ENCODE measurements at places on chromosomes 7 and 10.

DNA sequence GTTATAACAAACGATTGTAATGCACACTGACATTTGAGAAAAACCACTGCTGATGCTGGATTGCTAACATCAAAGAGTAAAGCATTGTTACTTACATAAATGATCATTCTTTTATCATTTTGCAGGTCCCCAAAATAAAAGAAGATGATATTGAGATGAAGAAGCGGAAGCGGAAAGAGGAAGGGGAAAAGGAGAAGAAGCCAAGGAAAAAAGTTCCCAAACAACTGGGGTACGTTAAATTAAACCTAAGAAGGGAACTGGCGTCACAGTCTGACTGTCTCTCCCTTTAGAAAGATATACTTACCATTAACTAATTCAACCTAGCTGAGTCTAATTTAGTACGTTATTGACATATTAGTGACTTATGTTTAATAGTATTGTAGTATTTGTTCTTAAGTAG is 28.1 kb downstream of the UBN2 start:
- no peak for DNase-seq

- no peak for DNase-seq
Measured at GRCh38 chr10:129778571-129778970, 185.5 kb downstream of the EBF3 start.

- DNase-seq = no peak
Measured at GRCh38 chr10:77548671-77549070, 88.9 kb downstream of the KCNMA1 start.

DNA sequence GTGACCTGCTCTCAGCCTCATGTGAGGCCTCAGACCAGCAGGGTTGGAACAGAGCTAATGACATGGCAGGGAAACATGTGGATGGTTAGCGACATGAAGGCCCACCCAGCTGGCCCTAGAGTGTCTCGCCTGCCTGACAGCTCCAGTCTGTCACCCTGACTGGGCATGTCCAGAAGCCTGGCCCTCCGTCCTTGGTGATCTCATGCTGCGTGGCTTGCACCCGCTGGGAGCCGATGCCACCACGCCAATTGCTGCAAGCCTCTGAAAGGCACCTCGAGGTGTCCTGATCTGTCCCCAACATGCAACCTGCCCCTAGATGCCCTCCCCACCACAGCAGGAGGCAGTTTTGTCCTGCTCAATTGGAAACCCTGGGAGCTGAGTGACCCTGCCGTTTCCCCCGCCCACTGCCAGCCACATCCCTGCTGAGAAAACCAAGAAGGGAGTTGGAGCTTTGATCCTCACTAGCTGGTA is 27.8 kb upstream of the RET start:
- DNase-seq = no peak

DNA sequence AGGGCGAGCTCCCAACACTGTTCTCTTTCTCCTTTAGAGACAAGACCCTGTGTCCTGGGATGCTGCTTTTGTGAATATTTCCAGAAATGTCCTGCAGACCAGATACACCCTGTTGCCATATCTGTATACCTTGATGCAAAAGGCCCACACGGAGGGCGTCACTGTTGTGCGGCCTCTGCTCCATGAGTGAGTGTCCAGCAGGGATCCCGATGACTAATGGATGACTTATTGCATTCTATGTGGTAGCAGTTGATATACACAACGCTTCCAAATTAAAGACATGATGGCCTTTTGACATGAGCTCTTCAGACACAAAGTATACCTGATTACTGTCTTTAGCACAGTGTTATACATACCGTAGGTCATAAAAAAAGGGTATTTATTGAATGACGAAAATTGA is 45.0 kb upstream of the MGAM2 start:
- no peak for DNase-seq

DNA sequence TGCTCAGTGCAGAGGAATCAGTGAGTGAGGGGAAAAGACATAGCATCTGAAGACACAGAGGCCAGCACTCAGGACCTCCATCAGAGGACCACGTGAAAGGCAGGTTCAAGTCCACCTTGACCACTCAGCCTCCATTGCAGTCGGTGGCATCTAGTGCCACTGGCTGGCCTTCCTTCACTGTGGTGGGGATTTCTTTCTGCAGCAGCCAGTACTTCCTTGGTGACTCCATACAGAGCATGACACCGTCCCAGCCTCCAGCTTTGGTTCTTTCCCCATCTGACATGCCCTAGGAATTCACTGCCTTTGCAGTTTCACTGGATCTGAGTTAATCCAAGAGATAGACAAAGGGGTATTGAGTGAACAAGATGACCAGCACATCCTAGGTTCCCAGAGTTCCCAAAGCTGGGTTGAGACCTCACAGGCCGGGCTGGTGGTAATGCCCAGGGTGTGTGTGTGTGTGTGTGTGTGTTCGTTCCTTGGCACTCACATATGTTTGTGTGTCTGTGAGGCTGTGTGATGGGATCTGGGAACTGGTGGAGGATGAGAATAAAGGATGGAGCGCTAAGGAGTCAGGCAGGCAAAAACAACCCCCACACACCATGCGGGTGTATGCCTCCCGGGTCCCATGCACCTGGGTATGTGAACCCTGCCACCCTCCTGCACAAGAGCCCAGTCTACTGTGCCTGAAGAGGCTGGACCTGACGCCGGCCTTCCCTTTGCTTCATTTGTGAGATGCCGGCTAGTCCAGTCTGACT is 57.8 kb downstream of the SYPL1 start:
- DNase-seq = no peak

DNA sequence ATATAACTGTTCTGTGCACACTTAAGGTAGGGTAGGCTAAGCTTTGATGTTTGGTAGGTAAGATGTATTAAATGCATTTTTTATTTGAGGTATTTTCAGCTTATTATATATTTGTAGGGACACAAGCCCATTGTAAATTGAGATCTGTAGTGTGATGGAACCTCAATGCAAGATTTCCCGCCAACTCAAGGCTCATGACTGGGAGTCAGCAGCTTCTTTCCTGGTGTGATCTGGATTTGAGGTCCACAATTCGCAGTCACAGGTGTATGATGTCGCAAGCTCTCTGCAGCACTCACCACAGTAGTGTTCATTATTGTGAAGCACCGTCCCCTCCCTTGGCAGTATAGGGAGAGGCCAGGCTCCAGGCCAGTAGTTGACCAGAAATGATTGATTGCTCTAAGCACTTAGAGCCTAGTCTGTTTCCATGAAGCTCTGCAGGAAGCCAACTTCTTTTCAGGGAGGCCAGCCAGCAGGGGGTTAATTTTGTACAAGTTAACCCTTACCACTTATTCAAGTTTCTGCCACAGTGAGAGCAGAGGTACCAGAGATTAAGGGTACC is 54.9 kb downstream of the SEM1 start:
- DNase-seq = no peak

GRCh38 chr10:15141136-15142054 is 27.1 kb downstream of the NMT2 start:
- DNase-seq = no peak

DNA sequence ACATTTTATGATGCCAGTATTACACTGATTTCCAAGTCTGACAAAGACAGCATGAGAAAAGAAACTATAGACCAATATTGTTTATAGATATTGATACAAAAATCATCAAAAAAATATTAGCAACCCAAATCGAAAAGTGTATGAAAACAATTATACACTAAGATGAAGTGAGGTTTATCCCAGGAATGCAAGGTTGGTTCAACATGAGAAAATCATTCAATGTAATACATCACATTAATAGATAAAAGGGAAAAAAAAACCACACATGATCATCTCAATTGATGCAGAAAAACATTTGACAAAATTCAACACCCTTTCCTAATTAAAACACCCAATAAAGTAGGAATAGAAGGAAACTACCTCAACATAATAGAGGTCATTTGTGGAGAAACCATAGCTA is 153.9 kb downstream of the DNAJC1 start:
- no peak for DNase-seq

GRCh38 chr7:106623853-106624252 is 37.1 kb downstream of the CCDC71L start:
- DNase-seq = no peak

DNA sequence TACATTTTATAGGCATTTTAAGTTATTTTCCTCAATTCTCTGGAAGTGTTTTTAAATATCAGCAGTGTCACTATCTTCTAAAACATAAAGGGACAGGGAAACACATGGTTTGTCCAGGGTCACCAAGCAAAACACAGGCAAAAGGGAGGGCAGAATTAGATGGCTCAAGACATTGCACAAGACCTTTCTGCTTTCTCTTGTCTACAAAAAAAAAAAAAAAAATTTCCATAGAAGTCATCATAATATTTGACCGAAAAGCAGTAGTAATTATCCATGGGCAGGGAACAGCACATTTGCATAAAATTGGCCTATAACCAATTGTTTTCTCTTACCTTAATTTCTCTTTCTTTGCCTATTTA is 703.1 kb upstream of the FZD8 start:
- DNase-seq = no peak

DNA sequence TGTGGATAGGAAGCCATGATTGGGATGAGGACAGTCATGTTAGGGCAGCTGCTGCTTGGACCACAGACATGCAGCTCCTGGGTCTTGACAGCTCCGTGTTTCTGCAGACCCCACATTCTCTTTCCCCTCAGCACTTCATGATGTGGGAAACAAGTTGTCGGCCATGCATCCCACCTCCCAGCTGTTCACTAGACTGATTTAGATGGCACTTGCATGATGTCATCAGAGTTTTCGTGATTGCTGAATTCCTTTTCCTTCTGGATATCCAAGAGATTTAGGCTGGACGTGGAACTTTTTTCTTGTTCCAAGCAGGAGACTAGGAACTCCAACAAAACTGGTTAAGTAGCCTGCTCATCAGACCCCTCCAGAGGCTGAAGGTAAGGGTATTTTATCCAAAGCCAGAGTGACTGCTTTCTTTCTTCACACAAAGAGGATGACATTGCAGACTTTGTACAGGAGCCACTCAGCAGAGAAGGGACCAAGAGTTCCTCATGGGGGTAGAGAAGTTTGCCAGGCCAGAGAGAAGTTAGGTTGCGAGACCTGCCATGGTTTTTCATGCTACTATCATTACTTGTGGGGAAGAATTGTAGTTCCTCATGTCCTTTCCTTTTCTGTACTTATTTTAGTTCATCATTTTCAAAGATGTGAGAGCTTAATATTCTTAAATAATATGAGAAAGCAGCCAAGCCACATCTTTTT is 117.7 kb upstream of the GJD4 start:
- no peak for DNase-seq

DNA sequence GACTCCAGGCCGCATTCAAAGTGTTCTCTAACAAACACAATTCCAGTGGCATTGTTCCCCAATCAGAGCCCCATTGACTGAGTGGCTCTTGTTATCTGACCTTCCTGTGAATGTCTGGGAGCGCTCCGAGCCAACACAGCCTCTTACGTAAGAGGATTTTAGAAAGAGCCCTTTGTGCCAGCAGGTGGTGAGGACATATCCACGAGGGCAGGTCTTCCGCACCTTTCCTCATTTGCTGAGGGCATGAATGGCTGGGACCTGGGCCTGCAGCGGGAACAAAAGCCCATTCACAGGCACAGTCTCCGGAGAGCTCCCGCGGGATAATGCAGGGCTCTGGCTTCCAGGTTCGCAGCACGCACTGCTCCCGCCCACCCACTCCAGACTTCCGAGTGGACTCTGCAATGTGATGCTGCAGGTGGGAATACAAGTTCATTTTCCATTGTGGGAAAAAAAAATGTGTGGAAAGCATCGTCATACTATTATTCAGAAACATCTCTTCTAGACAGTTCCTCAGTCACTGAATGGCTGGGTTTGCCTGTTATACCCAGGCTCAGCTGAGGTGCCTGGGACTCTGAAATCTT is 295.0 kb upstream of the IGFBP3 start:
- no peak for DNase-seq

GRCh38 chr7:46210467-46210866 is 289.4 kb upstream of the IGFBP3 start:
- no peak for DNase-seq

- no peak for DNase-seq
Measured at GRCh38 chr10:10722422-10722821, 295.2 kb upstream of the CELF2 start.

- DNase-seq = no peak
Measured at GRCh38 chr10:113683300-113683699, 3.6 kb downstream of the CASP7 start.

DNA sequence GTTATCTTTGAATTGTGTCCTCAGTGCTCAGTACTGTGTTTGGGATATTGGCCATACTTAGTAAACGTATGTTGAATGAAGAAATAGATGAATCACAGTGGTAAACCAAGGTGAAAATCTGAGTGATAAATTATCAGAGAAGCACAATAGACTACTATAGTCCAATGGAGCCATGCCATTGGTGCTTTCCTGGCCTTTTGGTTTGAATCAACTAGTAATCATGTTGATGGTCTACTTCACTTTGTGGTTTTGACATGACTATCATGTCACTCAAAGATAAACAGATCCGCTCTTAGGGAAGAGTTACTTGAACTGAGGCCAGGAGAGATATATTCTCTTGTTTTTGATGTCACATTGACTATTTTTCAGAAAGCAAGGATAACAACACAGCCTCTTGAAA is 86.1 kb upstream of the IGFBP3 start:
- DNase-seq = no peak

DNA sequence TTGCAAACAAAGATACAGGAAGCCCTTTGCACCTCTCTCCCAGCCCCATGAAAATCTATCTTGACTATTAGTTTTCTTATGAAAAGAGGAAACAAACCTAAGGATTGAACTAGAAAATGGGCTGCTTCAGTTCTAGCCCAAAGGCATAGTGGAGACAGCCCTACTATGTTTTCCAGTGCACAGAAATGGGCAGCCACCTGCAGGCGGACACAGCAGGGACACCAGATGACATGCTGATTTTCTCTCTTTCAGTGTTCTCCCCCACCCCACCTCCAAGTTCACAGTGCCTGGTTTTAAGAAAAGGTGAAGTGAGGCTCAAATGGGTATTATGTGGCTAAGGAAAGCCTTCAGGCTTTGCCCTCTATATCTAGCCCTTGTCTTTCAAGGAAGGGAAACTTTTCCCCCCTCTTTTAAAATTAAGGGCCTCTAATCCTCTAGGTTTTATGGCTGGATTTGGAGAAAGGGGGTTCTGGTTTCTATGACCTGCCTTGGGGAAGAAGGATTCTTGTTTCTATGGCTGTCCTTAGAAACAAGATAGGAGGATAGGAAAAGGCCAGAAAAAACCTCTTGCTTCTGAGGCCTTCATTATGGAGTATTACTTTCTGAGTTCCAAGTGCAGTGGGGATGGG is 23.5 kb upstream of the DDX50 start:
- DNase-seq = no peak

DNA sequence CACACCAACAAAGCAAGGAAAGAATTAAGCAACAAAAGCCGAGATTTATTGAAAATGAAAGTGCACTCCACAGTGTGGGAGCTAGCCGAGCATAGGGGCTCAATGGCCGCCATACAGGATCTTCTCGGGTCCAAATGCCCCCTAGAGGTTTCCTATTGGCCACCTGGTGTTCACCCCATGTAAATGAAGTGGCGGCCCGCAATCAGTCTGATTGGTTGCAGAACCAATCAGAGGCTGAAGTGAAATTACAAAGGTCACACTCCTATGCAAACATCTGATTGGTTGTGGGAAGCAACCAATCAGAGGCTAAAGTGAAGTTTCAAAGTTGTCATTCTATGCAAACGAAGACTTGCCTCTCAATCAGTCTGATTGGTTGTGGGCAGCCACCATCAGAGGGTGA is 61.8 kb upstream of the SLC35B4 start:
- peak; percentile 32 for DNase-seq
